ENCODE measurements at places on chromosomes 7 and 10. TPM values are rescaled to one million over a fixed set of nuclear protein-coding genes. Genes with fewer than 3 reads are reported as not detected.

EBF3 gene
- 0.31 TPM for polyA plus RNA-seq

KCNMA1 gene
- polyA plus RNA-seq: 21.4 TPM

DNA sequence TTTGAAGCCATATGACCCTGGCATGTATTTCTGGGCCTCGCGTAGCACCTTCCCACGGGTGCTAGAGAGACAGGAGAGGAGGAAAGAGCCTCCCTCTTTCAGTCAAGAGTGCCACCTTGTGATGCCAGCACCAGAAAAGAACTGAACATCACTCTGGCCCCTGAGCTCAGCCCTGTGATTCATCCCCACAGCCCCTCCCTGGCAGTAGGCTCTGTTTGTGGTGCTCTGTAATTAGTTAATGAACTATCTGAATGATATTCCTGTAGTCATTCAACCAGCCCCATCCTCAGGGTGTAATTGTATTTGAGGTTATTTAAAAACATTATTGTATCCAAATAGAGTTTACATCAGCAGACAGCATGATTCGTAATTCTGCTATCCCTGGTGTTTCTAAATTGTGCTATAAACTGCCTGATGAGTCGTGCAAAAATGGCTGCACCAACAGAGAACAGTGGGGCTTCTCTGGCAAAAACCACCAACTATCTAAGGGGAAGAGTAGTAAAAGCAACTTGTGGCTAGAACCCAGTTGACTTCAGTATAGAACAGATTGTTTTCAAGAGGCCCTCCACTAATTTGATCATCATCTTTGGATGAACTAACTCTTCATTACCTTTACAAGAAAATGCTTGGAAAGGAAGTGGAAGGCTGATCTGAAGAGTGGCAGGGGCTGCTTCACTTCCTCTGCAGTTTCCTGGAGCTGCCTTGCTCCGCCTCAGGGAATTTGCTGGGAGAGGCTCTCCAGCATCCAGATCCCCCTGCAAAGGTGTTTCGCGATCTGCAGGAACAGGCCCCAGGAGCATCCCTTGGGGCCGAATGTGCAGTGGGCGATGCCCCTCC lies 23.7 kb upstream of the TIAL1 start:
- DNase-seq: no peak

- DNase-seq: no peak
These were observed 134.3 kb upstream of the ASAH2 start for GRCh38 chr10:50385624-50386023.

DNA sequence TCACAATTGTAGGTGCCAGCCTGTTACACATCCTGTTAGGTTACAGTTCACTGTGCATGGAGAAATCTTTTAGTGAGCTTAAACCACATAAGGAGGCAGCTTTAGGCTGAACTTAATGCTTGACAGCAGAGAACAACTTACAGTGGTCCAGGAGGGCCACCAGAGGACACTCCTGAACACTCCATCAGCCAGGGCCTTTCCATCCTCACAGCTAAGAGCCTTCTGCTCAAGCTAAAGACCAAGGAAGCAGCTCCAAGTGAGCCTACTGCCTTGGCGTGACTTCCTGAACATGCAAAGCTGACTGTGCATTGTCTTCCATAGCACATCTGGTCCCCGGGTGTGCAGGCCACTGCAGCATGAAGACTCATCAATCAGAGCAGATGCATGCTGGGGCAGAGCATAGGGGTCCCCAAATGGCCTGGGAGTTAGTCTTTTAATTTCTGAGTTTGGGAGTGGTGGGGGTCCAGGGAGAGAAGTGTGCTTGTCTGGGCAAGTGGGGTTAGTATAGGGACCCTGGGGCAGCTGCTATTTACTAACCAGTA lies 105.0 kb downstream of the ZNF248 start:
- no peak for DNase-seq

GRCh38 chr7:91199601-91200000 lies 64.6 kb upstream of the FZD1 start:
- DNase-seq: no peak

DNA sequence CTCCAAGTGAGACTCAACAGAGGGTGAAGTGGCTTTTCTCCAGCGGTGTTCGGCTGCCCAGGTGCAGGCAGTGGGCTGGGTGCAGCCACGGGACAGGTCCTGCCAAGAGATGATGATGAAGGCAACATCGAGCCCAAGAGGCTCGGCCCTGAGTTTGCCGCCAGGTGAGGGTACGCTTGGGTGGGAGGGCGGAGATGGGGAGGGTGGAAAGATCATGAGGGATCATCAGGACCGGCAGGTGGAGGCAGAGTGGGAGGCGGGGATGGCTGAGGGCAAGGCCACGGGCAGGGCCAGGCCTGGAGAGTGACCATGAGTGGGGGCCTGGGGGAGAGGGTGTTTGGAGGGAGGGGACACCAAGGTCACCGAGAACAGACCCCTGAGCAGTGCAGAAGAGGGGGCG lies 17.8 kb upstream of the AMZ1 start:
- DNase-seq: no peak

HGF gene
- polyA plus RNA-seq: 1.5 TPM
